ENCODE measurements at places on chromosomes 2 and 18. TPM values are rescaled to one million over a fixed set of nuclear protein-coding genes. Genes with fewer than 3 reads are reported as not detected.

Gene REG3A
- not detected for total RNA-seq

Gene CCDC178
- total RNA-seq = not detected

Gene NAT8
- not detected for total RNA-seq

Gene RAPGEF4
- total RNA-seq = 0.54 TPM
